ENCODE measurements at places on chromosomes 3 and 15.

DNA sequence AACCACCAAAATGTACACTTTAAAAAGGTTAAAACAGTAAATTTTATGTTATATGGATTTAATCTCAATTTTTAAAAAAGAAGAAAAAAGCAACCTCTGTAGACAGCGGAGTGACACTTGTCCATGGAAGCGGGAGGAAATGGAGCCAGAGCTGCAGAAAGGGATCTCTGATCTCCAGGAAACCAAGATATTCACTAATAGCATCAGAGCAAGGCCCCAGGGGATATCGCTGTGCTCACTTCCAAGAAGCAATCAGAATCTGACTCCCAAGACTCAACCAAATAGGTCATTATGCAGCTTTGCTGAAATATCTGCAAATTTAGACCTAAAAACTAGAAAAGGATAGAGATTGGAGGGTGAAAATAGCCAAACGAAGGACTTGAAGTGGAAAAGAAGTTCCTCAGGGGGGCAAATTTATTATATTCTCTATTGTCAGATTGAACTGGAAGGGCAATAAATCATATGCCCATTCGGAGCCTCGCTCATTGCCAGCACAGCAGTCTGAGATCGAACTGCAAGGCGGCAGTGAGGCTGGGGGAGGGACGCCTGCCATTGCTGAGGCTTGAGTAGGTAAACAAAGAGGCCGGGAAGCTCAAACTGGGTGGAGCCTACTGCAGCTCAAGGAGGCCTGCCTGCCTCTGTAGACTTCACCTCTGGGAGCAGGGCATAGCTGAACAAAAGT, 62.0 kb upstream of the ATP2C1 start:
- DNase-seq: no peak

GRCh38 chr3:184710870-184711492, 883 bp downstream of the MAGEF1 start:
- peak; percentile 27 for DNase-seq

GRCh38 chr15:62909257-62909656, 133.3 kb upstream of the TPM1 start:
- no peak for DNase-seq

DNA sequence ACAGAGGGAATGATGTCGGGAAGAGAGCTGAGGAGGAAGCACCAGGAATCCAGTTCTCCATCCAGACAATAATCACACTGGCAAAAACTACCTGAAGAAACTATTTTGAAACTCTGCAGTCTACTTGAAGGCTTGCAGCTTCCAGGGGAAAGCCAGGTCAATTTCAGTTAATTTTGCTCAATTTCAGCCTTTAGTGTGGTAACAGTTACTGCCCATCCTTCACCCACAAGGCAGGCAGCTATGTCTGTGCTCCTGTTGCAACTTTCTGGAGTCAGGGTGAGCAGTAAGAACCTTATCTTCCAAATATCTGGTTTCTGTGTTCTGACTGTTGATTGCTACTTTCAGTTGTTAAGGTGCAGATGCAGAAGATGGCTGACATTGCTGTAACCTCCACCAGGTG, 221.7 kb downstream of the ADAMTS17 start:
- no peak for DNase-seq

GRCh38 chr3:169356284-169356955, 307.1 kb downstream of the MECOM start:
- no peak for DNase-seq

DNA sequence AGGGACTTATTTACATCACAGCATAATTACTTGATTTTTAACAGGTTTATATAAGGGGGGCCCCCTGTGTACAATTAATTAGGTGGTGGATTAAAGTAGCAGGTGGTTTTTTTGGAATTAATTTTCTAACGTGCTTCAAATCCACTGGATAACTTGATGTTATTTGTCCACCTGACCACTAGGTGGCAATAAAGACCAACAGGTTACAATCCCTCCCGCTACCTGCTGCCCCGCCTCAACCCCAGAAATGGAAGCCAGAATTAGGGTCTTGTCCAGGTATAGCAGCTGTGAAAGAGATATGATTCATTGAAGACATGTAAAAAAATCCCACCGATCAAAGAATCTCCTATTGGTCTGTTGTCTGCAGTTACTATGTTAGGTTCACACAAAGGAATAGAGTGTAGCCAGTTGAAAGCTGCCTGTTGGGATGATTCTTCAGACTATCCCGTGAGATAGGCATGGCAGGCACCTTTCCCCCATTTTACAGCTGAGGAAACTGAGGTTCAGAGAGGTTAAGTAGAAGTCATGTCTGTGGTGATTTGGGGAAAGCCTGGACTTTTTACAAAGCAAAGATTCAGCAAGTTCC, 44.0 kb downstream of the MFSD1 start:
- peak; percentile 59 for DNase-seq

- peak; percentile 67 for DNase-seq
Measured at GRCh38 chr3:152405915-152406802, 137.4 kb downstream of the MBNL1 start.

- DNase-seq: peak; percentile 99
Measured at GRCh38 chr3:127747751-127748521, 74.4 kb downstream of the MGLL start.

DNA sequence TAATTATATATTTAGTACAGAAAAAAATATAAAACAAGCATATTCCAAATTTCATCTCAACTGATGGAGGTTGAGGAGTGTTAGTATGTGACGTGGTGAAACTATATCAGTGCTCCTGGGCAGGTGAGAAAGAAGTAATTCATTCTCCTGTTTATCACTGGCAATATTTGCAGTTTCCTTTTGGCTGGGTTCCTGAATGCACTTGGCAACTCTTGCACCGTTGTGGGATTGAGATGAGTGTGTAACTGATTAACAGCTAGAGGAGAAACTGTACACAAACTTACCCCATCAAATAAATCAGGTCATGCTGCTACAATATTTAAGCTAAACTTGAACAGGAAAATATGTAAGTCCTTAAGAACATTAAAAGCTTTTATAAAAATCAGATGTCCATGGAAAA, 2.1 kb upstream of the ATP13A4 start:
- no peak for DNase-seq

GRCh38 chr3:132625613-132626012, 28.5 kb downstream of the ACKR4 start:
- no peak for DNase-seq

- DNase-seq: no peak
Measured at GRCh38 chr3:64163755-64164148, 61.5 kb downstream of the PRICKLE2 start.

DNA sequence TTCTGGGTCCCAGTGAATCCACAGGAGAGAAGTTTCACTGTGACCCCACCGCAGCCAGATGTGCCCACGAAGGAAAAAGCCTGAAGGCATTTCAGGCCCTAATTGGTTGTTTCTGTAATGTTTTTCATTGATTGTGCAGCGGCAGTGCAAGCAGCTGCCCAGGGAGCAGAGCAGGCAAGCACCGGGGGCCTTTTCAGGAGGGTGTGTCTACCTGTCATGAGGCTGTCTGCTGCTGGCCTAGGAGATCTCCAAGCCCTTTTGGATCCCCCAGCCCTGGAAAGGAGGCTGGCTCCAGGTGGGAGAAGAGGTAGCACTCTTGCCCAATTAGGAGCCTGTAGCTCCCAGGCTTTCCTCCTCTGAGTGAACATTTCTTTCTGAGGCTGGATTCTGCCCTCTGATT, 108.8 kb downstream of the EPHB1 start:
- no peak for DNase-seq

DNA sequence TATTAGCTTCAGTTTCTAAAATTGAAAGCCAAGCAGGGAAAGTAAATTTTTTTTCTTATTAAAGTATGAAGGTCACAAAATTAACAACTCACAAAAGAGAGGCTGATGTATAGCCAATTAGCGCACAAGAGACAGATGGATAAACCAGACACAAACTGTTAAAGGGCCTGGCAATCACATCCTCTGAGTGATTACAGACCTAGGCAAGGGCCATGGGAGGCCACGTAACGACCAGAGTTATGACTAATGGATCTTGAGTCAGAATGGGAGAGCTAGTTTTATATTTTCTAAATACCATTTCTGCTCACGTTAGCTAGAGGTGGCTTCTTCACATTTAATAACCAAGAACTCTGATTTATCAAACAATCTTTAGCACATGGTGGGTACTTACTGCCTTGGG, 17.8 kb upstream of the SCAMP5 start:
- DNase-seq: no peak

- no peak for DNase-seq
Measured at GRCh38 chr3:167114619-167115018, 265.5 kb downstream of the ZBBX start.

DNA sequence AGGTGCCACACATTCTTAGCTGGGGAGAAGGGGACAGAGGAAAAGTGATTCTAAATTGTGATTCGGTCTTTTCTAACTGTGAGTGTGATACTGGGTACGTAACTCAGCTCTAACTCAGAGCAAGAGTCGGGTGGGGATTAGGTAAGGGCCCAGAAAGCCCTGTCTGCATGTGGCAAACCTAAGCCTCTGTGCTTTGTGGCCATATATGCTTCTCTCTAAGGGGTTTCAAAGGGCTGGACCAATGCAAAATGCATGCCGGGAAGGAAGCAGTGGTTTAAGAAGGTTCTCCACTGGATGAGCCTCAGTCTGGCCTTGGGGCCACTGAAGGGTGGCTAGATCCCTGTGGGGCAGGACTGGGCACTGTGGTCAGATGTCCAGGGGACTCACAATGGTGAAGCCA, 275.8 kb downstream of the PLCL2 start:
- DNase-seq: no peak

DNA sequence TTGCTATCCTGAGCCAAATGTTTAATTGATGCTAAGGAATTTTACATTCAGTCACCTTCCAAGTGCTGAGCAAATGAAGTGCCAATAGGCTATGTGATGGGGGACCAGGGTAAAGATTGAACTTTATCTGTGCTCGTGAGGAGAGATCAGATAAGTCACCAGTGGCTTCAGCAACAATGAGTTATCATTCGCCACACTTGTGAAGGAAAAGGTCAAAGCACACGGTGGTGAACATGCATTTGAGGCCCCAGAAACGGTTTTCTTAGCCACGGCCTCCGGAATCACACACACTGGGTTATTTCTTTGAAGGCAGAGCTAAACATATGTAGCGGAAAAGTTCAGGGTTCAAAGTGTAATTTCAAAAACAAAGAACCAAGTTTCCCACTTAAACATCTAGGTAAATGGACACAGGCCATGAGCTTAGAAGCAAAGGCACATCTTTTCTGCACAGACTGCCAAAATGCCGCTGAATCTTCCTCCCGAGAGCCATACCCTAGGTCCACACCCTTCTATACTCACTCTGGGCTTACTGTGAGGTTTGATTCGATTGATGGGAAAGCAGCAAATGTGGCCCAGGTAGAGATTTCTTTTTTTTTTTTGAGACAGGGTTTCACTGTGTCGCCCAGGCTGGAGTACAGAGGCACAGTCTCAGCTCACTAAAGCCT, 268.5 kb downstream of the SHQ1 start:
- DNase-seq: no peak
